CD8-positive, alpha-beta T cell (primary cell): ENCODE measurements at places on chromosomes 16 and 17. TPM values are rescaled to one million over a fixed set of nuclear protein-coding genes. Genes with fewer than 3 reads are reported as not detected.
A peak's percentile ranks its signal among the peaks of the same experiment; 100 is the strongest.

Gene CMTM1
- total RNA-seq: not detected

DNA sequence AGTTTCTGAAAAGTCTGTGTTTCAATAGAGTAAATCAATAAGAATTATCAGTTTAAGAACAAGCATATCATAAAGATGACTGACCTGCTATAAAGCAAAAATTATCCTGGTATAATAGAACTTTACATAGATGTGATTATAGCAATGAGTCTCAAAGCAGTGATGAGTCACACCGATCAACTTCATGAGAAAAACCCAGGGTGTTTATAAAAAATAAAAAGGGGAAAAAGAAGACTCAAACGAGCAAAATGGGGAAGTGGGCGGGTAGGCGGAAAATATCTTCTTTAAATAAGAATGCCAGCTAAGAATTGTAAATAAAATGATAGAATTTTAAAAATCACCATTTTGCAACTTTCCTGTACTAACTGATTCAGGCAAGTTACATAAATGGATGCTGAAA lies 46.8 kb downstream of the BRIP1 start:
- DNase-seq: no peak

GRCh38 chr17:21289175-21289901 lies 4.8 kb downstream of the MAP2K3 start:
- peak; percentile 15 for DNase-seq

GRCh38 chr17:80456465-80457235 lies 19.8 kb downstream of the NPTX1 start:
- no peak for DNase-seq

- DNase-seq: no peak
Observed at GRCh38 chr16:4787627-4788482, at the start of gene SEPTIN12. TSS of gene SEPTIN12 (minus strand) at chr16:4788345. CDS start at chr16:4787645, 700 bp downstream.

Gene CEMP1
- 0.46 TPM for total RNA-seq

DNA sequence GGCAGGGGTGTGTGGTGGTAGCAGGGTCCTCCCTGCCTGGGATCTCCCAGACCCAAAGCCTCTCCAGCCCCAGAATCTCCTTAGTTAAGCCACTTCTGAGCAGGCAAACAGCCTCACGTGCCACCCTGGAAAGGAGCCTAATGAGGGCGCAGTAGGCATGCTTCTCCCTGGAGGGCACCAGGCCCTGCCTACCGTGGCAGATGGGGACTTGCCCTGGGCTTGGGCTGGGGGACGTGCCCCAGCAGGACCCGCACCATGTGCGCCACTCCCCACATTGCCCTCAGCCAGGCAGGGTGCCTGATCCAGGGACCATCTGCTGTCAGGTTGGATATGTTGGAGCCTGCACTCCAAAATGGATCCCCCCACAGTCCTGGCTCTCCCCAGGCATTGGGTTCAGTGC lies 14.2 kb downstream of the FAM83G start:
- no peak for DNase-seq

GRCh38 chr16:1245452-1246020 lies 5.0 kb downstream of the TPSAB1 start:
- DNase-seq: no peak

DNA sequence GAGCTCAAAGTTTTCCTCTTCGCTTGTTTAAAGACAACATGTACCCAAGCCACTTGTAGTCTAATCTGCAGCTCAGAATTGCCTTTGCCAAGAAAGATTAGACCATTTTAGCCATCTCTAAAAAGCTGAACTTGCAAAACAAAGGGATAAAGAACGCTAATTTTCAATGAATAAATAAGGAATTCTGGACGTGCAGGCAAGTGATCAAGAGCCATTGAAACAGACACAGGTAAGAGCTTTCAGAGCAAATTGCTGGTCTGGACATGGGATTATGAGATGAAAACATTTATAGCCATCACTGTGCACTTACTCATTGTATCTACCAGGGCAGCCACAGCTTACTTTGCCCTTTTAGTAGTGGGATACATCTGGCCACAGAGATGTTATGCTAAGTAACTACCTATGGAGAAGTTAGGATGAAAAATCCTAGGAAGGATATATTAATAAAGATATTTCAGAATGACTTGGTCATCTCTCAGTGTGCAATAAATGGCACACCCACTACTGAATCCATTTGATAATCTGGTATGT lies 44.4 kb downstream of the RND2 start:
- DNase-seq: no peak

Gene OTOA
- total RNA-seq: not detected

GRCh38 chr16:85243308-85243707 lies 131.0 kb upstream of the CIBAR2 start:
- no peak for DNase-seq

Gene GPR179
- 0.56 TPM for total RNA-seq

DNA sequence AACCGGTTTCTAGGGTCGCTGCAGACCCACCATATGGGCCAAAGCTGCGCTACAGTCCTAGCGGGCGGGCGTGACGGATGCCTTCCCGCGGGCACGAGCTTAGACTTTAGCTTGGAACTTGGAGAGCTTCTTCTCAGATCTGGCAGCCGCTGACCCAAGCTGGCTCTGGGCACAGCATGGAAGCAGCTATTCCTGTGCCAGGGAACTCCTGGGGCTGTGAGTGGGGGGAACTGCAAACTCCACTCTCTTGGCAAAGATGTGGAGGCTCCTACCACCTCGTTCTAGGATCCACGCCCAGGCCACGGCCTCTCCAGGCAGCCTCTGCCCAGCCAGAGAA lies 8.8 kb downstream of the FAAP100 start:
- no peak for DNase-seq

Gene NPIPA3
- total RNA-seq: 2.9 TPM

GRCh38 chr16:19517424-19518089 lies 4.3 kb downstream of the GDE1 start:
- no peak for DNase-seq

Gene CMTM2
- total RNA-seq: not detected

- DNase-seq: no peak
Observed at GRCh38 chr16:55154956-55155355, 169.0 kb upstream of the IRX6 start.

- DNase-seq: no peak
Observed at GRCh38 chr17:7357381-7357780, 2.4 kb downstream of the TMEM95 start.

GRCh38 chr16:48608871-48609651 lies 919 bp downstream of the N4BP1 start:
- DNase-seq: peak; percentile 60

GRCh38 chr16:5852151-5852550 lies 754.6 kb upstream of the EEF2KMT start:
- DNase-seq: no peak

GRCh38 chr17:3788200-3788599 lies 12.8 kb downstream of the ITGAE start:
- DNase-seq: peak; percentile 82

Gene NFATC2IP
- 52.5 TPM for total RNA-seq

Gene PRSS8
- not detected for total RNA-seq

Gene CES5A
- total RNA-seq: not detected

- DNase-seq: no peak
Observed at GRCh38 chr16:4393240-4393600, 21.6 kb downstream of the VASN start.

- peak; percentile 41 for DNase-seq
Observed at GRCh38 chr17:4940555-4941318, 669 bp downstream of the RNF167 start.

DNA sequence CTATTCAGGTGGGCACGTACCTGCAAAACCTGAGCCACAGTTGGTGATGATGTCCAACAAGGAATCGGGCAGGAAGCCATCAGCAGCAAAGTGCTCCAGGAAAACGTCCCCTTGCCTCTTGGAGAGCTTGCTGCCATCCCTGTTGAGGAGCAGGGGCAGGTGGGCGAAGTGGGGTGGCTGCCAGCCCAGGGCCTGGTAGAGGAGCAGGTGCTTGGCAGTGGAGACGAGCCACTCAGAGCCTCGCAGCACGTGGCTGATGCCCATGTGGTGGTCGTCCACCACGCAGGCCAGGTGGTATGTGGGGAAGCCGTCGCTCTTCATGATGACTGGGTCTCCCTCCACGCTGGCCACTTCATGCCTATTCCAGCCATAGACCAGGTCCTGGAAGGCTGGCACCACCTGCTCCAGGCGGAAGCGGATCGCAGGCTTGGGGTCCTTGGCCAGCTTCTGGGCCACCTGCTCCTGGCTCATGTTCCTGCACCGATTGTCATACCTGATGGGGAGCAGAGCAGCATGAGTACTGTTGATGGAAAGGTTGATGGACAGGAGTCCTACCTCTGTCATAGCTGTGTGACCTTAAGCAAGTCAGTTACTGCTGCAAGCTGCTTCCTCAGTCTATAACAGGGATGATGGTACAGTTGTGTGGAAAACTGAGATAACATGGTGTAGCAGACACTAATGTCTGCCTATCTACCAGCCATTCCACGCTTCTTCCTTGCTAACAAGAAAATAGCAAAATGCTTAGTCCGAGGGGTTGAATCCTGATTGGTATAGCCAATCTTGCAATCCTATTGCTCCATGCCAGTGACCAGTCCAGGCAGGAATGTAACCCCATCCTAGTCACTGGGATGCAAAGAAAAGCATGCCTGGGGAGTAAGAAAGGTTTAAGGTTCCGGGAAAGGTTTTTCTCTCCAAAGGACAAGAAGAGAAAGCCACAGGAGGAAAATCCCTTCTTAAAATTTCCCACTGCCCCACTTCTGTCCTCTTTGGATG lies 22.0 kb downstream of the EARS2 start:
- DNase-seq: no peak

GRCh38 chr17:32445074-32445415 lies 735 bp downstream of the PSMD11 start:
- no peak for DNase-seq

GRCh38 chr16:25011891-25012514 lies 3.2 kb downstream of the ARHGAP17 start:
- DNase-seq: no peak

Gene KRTAP3-2
- not detected for total RNA-seq

- no peak for DNase-seq
Observed at GRCh38 chr17:41347869-41348760, 2.5 kb downstream of the KRT33A start.

GRCh38 chr16:66420396-66420795 lies 6.7 kb upstream of the BEAN1 start:
- DNase-seq: no peak

GRCh38 chr17:50626037-50626574 lies 8.6 kb upstream of the ABCC3 start:
- peak; percentile 50 for DNase-seq

Gene SEC14L5
- total RNA-seq: not detected

DNA sequence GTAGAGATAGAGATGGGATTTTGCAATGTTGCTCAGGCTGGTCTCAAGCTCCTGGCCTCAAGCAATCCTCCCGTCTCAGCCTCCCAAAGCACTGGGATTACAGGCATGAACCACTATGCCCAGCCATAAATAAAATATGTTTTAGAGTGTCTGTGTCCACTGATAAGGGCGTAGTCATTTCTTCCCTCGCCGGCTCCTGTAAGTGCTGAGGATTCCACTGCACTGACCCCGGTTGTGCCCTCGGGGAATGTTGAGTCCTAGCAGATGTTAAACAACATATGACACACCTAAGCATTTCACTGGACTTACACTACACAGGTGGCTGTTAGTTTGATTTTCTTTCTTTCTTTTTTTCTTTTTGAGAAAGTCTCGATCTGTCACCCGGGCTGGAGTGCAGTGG lies 5.6 kb upstream of the SHMT1 start:
- no peak for DNase-seq
